Subcutaneous adipose tissue (tissue), 4 donors: ENCODE measurements at places on chromosomes 7 and 10. TPM values are rescaled to one million over a fixed set of nuclear protein-coding genes. Genes with fewer than 3 reads are reported as not detected.

ANKRD2 gene
- not detected for total RNA-seq

PLAU gene
- 11.2 TPM for total RNA-seq

ACTL6B gene
- total RNA-seq: not detected

RAPGEF5 gene
- total RNA-seq: 19.7 TPM

SPDYE16 gene
- total RNA-seq: 3.8 TPM

SPDYE2B gene
- total RNA-seq: not detected

PRSS37 gene
- not detected for total RNA-seq

ANKRD22 gene
- total RNA-seq: not detected

GRM8 gene
- not detected for total RNA-seq

AGBL3 gene
- 4.1 TPM for total RNA-seq

AIMP2 gene
- total RNA-seq: 59.0 TPM

TAS2R4 gene
- 1.5 TPM for total RNA-seq

CACNB2 gene
- total RNA-seq: 2.4 TPM

SEMA4G gene
- 0.51 TPM for total RNA-seq

PDE1C gene
- 2.9 TPM for total RNA-seq

MRC1 gene
- total RNA-seq: 207 TPM

MYL10 gene
- not detected for total RNA-seq

CCT6A gene
- total RNA-seq: 82.6 TPM

CCDC3 gene
- total RNA-seq: 4.8 TPM

TAS2R41 gene
- not detected for total RNA-seq

CHCHD3 gene
- total RNA-seq: 44.9 TPM

KLF14 gene
- 0.66 TPM for total RNA-seq

TMEM120A gene
- total RNA-seq: 55.2 TPM

SOSTDC1 gene
- not detected for total RNA-seq

ZNF853 gene
- 4.6 TPM for total RNA-seq

PRPS1L1 gene
- not detected for total RNA-seq

CDK1 gene
- 9.5 TPM for total RNA-seq

GPR146 gene
- total RNA-seq: 45.2 TPM

NOS3 gene
- 3.5 TPM for total RNA-seq

CYP3A4 gene
- not detected for total RNA-seq

LRRC18 gene
- total RNA-seq: not detected

FAM25A gene
- total RNA-seq: not detected

CRPPA gene
- 1.5 TPM for total RNA-seq

GBX1 gene
- total RNA-seq: not detected

CTNNA3 gene
- 0.22 TPM for total RNA-seq

UCMA gene
- not detected for total RNA-seq

DPP6 gene
- total RNA-seq: not detected

DLX6 gene
- not detected for total RNA-seq

GIMAP5 gene
- total RNA-seq: 89.7 TPM

LZTS2 gene
- 49.8 TPM for total RNA-seq

AQP1 gene
- 157 TPM for total RNA-seq

KCNH2 gene
- total RNA-seq: not detected

PLA2G12B gene
- not detected for total RNA-seq

LEP gene
- total RNA-seq: 1,039 TPM

DPYSL4 gene
- total RNA-seq: not detected

SLC26A5 gene
- not detected for total RNA-seq

EDRF1 gene
- 19.2 TPM for total RNA-seq

SKIDA1 gene
- not detected for total RNA-seq

STK17A gene
- total RNA-seq: 16.0 TPM
